ENCODE measurements at places on chromosomes 6 and 20.

- no peak for DNase-seq
These were observed 619.0 kb downstream of the DOK5 start for GRCh38 chr20:55094353-55094861.

DNA sequence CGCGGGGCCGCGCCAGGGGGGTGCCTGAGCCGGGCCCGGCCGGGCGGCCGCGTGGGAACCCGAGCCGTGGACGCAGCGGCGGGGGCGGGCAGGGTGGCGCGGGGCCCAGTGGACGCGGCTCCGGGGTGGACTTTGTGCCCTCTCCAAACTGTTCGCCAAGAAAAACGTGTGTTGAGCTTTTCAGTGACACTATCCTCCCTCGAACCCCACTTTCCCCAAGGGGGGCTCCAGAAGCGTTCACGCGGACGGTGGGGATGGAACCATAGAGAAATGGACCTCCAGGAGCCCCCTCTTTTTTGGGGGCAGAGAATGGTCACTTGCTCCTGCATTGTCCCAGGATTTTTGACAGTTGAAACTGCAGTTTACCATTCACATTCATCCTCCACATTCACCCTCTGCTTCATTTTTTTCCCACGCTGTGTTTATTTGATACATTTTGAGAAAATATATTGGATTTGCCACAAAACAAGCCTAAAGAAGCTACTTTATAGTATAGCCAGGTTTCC is 2.9 kb upstream of the HIVEP1 start:
- DNase-seq, result no peak

DNA sequence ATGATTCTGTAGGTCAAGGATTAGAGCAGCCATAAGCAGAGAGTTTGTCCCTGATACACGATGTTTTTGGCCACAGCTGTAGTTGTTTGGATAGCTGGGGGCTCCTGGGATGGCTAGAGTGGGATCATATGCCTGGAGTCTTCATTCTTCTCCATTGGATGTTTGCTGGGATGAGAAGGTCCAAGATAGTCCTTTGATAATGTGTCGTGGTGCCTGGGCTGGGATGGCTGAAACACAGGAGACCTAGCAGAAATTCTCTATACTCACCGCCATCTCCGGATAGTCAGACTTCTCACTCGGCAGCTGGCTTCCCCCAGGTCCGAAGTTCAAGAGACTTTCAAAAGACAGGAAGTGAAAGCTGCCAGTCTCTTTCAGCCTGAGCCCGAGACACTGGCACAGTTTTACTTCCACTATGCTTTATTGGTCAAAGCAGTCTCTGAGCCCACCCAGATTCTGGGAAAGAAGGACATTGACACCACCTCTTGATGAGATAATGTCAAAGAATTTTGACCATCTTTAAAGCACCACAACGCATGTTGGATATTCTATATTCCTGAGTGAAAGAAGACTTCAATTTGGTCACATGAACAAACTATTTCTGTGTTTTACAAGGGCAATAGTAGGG is 16.0 kb downstream of the MARCKS start:
- peak; percentile 90 for DNase-seq

DNA sequence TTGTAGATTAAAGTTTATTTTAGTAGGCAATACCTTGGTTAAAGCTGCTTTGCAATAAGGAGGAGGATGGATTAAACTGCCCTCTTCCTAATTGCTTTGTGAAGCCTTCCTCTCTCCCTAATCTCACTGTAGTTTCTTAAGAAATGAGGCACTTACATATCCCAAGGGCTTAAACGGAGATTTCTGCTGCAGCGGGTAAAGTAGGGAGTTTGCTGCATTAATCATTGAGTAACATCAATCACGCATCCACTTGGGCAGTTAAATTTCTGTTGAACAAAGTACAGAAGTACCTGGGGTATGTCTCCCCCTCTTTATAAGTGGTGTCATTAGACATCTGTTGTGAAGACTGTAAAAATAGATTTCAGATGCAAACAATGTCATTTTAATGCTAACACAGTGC is 29.5 kb upstream of the ARID1B start:
- DNase-seq, result no peak

- DNase-seq, result no peak
These were observed 491.9 kb upstream of the SOX4 start for GRCh38 chr6:21101694-21102093.

DNA sequence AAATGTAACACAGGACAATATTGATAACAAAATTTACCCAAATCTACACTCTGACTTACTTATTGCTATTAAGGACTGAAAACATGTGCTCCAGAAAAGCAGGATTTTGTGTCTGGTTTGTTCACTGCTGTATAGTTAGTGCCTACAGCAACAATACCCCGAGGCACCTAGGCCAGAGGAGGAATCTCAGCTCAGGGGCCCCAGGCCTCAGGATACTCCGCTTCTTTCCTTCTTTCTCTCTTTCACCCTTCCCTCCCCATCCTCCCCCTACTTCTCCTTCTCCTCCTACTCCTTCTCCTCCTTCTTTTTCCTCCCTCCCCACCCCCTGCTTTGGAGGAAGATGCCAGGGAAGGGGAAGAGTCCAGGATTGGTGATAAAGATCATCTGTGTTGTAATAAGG is 985 bp upstream of the VNN2 start:
- no peak for DNase-seq

- peak; percentile 65 for DNase-seq
These were observed 1.8 kb downstream of the FAM83D start for GRCh38 chr20:38927902-38928578.

DNA sequence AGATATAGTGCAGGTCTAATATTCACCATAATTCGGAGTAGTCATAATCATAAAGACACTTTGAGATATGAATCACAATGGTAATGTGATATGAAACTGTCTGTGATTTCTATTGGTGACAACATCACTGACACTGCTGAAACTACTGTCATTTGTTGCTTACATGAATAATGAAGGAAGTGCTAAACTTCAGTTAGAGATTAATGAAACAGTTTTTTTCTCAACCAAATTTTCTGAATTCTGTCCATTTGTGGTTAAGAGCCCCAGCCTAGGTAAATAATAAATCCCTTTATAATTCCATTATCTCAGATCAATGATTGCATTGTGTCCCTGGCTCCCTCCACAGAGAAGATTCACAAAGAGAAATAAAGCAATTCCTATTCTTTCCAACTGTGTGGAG is 122.6 kb downstream of the HIVEP2 start:
- DNase-seq, result no peak

DNA sequence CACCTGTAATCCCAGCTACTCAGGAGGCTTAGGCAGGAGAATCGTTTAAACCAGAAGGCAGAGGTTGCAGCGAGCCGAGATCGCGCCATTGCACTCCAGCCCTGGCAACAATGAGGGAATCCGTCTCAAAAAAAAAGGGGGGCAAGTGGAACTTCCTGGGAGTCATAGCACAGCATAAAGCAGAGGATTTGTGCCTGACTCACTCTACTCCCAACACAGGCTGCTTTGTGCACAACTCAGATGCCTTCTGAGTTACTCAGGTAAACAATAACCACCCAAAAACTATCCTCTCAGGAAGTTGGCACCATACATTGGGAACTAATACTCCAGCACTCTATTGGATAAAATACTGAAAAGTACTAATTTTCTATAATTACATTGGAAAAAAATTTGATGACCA is 2.5 kb upstream of the TMEM244 start:
- DNase-seq, result no peak

- DNase-seq, result peak; percentile 55
These were observed 5.6 kb upstream of the BTBD3 start for GRCh38 chr20:11912013-11912658.

DNA sequence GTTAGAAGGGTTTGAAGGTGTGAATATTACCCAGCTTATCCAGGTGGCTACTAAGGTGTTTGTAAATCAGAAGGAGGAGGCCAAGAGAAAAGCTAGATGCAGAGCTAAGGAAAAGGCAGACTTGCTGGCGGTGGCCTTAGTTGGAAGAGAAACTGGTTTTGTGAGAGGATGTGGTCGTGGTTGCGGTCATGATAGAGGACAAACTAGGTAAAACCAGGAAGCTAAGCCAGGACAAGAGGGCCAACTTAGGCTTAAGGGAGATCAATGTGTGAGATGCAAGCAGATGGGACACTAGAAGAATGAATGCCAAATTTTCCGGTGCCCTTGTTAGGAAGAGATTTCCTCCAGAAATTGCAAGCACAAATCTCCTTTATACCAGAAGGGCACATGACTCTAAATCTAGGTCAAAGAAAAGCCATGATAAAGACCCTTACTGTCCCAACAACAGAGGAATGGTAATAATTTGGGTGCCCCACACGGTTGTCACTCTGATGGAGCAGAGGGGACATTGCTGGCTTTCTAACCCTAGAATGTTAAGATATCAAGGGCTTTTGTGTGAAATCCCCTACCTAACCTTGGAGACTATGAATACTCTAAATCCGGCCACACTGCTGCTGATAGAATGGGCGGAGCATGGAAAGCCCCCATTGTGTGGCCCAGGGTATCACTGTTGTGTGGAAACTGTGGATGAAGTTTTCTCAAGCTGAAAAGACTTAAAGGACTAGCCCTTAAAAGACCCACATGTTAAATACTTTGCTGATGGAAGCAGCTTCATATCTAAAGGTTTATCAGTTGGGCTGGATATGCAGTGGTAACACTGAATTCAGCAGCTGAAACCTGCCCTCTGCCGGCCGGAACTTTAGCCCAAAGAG is 7.8 kb downstream of the IL22RA2 start:
- DNase-seq, result peak; percentile 70

DNA sequence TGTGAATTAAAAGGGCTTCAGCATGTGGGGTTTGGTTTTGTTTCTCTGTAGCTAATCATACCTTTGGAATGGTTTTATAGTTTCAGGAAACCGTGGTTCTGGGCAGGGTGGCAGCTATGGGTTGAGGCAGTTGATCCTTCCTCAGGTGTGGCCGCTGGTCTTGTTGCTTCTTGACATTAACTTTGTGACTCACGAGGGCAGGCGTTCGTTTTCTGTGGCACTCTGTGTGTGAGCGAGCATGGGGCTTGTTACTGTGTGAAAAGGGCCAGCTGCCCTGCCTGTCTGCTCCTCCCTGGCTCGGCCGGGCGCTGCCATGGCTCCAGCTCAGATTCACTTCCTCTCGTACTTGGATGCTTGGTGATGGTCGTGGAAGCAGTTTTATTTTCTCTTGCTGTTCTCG is 16.2 kb downstream of the DNAJC5 start:
- DNase-seq, result peak; percentile 80

DNA sequence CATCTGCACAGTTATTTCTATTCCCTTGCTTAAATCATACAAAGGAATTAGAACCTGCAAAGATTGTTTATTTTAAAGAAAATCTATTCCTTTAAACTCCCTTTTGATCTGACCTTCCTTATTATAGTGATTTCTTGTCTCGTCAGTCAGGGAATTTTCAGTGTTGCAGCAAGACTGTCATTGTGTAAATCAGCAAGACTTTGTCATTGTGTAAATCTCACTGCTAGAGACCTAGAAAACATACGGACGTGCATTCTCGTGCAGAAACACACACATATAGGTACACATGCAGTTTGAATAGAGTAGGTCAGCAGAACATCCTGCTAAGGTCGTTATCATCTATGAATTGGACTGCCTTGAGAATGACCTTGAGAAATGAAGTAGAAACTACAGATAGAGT is 6.2 kb upstream of the SGK1 start:
- no peak for DNase-seq

GRCh38 chr6:5930143-5930770 is 76.5 kb downstream of the NRN1 start:
- no peak for DNase-seq

DNA sequence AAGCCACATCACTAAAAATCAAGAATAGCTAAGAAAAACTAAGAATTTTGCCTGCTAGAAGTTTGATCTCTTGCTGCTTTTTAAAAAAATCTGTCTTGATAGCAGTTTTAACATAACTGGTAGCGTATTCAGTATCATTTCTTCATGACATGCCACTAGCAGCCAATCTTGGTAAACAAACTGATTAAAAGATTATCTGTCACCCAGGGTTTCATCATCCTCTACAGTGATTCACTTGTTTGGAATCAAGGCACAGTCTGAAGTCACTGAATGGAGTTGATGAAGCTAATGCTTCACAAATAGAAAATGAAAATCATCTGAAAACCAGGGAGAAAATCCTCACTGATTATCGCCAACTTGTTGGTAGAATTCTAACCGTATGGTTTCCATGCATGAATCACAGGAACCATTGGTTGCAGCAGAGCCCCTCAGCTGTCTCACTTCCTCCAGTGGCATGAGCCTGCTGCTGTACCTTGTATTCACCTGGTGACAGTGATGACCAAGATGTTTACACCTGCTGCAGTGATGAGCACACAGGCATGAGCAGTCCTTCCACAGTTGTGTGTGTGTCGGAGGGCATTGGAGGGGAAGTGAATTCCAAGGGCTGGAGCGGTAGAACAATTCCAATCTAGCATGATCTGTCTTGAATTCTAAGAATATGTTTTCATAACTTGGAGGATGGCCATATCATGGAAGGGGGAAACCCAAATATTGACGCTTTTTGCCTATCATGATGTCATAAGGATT is 275.0 kb downstream of the KHDC1L start:
- no peak for DNase-seq

DNA sequence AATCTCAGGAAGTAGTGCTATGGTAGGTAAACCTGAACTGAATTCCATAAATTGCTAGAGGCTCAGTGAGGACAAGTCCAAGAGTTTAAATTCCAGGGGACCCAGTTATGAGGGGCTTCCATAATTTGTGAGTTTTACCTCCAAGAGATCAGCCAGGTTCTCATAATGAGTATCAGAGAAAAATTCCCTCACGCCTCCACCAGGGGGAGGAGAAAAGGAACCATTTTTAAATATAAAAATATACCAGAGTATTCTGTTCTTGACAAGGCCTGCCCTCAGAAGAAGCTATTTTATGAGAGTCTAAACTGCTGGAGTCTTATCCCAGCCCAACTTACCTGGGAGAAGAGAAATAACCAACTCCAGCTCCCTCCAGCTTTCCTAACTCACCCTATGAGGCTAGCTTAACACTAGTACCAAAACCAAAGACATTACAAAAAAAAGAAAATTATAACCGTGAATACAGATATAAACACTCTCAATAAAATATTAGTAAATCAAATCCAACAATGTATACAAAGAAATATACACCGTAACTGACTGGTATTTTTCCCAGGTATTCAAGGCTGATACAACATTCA is 158.7 kb downstream of the TFAP2A start:
- DNase-seq, result peak; percentile 33

DNA sequence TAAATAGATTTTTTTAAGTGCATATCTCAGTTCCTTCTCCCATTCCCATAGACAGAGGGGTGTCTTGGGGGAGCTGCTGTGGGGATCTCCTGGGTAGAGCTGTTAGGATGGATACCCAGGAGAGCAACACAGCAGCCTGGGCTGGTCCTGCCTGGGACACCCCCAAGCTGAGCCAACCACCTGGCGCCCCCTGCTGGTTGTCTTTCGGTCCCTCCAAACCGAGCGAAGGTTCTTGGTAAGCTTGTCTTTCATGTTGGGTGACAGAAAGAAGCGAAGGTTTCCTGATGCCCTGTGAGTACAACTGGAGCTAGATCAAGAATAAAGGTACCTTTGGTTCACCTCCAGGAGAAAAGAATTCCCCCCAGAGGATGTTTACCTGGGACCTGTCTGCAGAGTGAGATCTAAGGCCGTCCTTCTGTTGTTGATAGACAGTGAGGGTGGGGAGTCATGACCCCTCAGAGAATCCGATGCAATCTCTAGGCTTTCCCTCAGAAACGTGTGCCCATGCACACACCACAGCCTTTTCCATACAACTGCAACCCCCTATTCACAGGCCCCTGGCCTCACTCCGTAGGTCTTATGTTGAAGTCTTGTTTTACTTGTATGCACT is 50.8 kb downstream of the SNX9 start:
- DNase-seq, result peak; percentile 81

GRCh38 chr6:168197636-168198301 is 118.8 kb upstream of the FRMD1 start:
- no peak for DNase-seq

- no peak for DNase-seq
These were observed 1.6 kb upstream of the EYA2 start for GRCh38 chr20:46893051-46893450.

GRCh38 chr6:140225701-140226436 is 851.4 kb upstream of the CITED2 start:
- no peak for DNase-seq
